CD8-positive, alpha-beta memory T cell (primary cell): ENCODE measurements at places on chromosomes 16 and 17. TPM values are rescaled to one million over a fixed set of nuclear protein-coding genes. Genes with fewer than 3 reads are reported as not detected.

The MYH1 gene
- total RNA-seq = not detected

The DOC2A gene
- 0.42 TPM for total RNA-seq

The PRCD gene
- total RNA-seq = 0.53 TPM

The PERCC1 gene
- total RNA-seq = 0.33 TPM

The KRT9 gene
- not detected for total RNA-seq

The SHCBP1 gene
- 35.6 TPM for total RNA-seq

The ZNF205 gene
- total RNA-seq = not detected

The CRHR1 gene
- not detected for total RNA-seq

The PHB1 gene
- 450 TPM for total RNA-seq

The STAC2 gene
- not detected for total RNA-seq

- H3K4me3 ChIP-seq = no peak overlapping the region
- peaks cover 6% of the 10 kb centered on the region for H3K27me3 ChIP-seq
- H3K27ac ChIP-seq = no peak overlapping the region
- no peaks in the 10 kb centered on the region for H3K36me3 ChIP-seq
- DNase-seq = no peak
Observed at GRCh38 chr16:21283521-21284289, 5.6 kb upstream of the CRYM start.

DNA sequence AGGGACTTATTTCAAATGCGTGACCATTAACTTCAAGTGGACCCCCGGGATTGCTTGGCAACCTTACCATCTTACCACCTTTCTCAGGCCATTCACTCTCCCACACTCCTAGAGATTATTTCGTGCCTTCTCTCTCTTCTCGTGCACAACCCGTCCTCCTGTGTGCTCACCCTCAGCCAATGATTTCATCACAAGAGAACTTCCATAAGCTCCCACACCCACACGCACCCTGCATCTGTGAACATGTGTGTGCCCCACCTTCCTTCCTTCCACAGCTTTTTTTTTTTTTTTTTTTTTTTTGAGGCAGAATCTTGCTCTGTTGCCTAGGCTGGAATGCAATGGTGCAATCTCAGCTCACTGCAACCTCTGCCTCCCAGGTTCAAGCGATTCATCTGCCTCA, 27.4 kb upstream of the CDH3 start:
- no peaks in the 10 kb centered on the region for H3K27me3 ChIP-seq
- no peaks in the 10 kb centered on the region for H3K36me3 ChIP-seq
- DNase-seq = no peak
- no peak overlapping the region for H3K27ac ChIP-seq
- no peaks in the 10 kb centered on the region for H3K4me1 ChIP-seq

DNA sequence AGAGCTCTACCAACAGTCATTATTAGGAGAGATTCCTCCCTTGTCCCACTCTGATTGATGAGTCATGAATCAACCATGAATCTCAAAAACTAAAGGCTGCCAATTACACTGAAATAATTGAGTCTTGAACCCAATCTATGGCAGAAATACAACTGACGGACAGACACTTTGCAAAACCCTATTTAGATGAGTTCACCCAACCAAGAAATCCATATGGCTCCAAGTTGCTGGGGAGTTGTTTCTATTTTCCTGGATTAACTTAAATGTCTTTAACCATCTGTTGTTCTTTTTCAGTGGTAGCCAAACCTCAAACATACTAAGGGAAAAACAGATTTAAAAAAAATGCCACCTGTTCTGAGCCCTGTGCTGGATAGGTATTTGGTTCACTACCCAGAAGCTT, 151.0 kb downstream of the SHISA9 start:
- H3K27ac ChIP-seq = no peak overlapping the region
- H3K27me3 ChIP-seq = no peaks in the 10 kb centered on the region
- no peak overlapping the region for H3K4me3 ChIP-seq
- no peak for DNase-seq

DNA sequence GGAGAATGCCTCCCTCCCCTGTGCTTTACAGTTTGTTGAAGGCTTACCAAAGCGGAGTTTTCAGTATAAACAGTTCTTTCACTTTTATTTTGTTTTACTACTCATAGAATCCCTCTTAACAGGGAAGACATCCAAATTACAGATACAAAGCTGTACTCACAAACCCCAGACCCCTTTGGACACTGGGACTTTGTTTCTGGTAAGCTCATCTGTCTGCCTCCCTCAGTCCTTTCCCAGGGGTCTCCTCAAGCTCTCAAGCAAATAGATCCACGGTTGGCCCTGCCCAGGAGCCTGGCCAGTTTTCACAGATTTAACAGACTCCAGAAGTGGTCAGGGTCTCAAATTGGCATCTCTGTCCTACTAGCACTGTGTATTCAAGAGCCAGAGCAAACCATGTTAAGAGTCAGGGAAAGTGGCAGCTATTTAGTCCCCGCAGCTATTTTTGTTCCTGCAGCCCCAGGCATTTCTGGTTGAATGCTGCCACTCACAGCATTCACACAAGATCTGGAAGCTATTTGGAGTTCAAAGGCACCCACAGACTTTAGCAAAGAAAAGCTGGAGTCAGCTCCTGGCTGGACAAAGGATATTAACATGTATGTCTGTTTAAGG, 54.2 kb downstream of the TMEM100 start:
- no peak for DNase-seq
- H3K4me3 ChIP-seq = no peak overlapping the region
- no peak overlapping the region for H3K27ac ChIP-seq
- H3K36me3 ChIP-seq = no peaks in the 10 kb centered on the region
- H3K4me1 ChIP-seq = no peaks in the 10 kb centered on the region

DNA sequence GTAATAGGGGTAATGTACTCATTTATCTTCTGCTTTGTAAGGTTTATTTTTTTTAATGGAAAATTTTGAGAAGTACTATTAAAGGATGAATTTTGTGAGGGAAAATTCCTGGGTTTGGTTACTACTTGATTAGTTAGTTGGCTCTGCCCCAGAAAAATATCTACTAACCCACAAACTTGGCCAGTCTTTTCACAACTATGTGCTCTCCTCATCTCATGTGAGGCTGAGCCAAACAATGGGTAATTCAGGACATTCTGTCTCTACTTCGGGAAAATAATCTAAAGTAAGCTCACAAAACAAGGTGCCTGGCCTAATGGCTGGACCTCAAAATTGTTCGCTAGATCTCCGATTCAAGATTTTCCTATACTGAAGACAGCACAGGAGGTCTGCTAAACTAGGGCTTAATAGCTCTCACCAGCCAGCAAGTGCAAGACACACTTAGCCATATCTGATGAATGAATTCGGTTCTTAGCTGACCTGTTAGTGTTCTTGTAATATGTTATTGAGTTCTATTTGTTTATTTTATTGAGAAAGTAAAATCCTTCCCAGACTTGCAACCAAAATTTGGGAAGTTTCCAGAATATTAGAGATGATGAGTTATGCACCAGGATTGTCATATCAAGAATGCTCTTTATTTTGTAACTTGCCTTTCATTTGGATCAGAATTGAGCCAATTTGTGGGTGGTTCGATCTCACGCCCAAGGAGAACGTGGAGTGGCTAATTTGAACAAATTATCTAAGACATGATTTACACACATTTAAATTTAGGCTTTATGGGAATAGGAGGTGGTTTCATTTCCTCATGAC, 5.7 kb downstream of the KCNJ16 start:
- DNase-seq = no peak
- H3K27ac ChIP-seq = no peak overlapping the region
- H3K36me3 ChIP-seq = no peaks in the 10 kb centered on the region

DNA sequence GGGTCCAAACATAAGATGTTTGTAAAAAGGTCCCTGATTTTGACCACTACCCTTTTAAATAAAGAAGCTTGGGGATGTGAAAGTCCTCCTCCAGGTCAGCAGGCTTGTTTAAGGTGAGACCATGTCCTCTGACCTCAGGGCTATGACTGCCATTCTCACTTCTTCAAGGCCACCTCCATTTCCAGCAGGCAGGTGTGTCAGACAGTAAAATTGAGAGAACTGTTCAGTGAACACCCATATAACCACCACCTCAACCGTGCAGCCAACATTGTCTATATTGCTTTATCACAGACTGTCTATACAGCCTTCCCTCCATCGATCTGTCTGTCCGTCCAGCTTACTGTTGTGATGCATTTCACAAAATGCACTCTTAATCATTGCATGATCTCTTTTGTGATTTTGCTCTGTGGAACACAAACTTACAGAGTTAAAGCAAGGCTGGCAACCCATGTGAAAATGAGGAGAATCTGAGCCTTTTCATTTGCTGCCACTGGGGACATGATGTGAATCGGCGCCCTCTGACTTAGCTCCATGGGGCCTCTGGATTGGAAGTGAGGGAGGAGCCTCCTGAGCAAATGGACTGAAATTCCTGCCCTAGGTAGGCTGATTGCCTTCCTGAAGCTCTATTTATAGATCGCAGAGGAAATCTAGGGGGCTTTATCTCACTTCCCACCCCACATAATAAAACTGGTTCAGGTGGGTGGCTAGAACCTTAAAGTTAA, 53.8 kb downstream of the ZNRF1 start:
- no peak for DNase-seq
- H3K36me3 ChIP-seq = no peaks in the 10 kb centered on the region
- no peak overlapping the region for H3K4me3 ChIP-seq
- H3K4me1 ChIP-seq = no peaks in the 10 kb centered on the region
- no peak overlapping the region for H3K27ac ChIP-seq

GRCh38 chr17:66944351-66945146, 20.0 kb upstream of the CACNG4 start:
- no peak overlapping the region for H3K27ac ChIP-seq
- no peaks in the 10 kb centered on the region for H3K4me1 ChIP-seq
- peaks cover 15% of the 10 kb centered on the region for H3K27me3 ChIP-seq
- H3K36me3 ChIP-seq = no peaks in the 10 kb centered on the region
- no peak overlapping the region for H3K4me3 ChIP-seq

- no peak overlapping the region for H3K27ac ChIP-seq
- H3K4me1 ChIP-seq = no peaks in the 10 kb centered on the region
- H3K4me3 ChIP-seq = no peak overlapping the region
- H3K36me3 ChIP-seq = no peaks in the 10 kb centered on the region
Observed at GRCh38 chr16:1181404-1182315, 28.8 kb downstream of the CACNA1H start.

DNA sequence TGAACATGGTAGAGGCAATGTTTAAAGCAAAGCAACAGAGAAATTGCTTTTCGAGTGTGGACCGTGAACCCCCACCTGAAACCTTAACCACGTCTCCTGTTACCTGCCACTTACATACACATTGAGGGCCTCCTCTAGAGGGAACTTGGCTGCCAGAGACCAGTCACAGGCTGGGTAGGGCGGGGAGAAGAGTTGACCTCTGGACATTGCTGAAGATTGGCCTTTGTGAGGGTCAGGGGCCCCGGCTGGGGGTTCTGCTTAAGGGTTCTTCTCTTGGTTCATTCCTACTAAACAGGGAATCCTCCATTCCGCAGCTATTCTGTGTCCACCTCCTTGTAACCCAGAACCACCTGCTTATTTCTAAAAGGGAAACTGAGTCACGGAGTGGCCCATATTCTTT, 53.8 kb downstream of the IRX6 start:
- H3K36me3 ChIP-seq = no peaks in the 10 kb centered on the region
- DNase-seq = no peak
- H3K4me1 ChIP-seq = no peaks in the 10 kb centered on the region

DNA sequence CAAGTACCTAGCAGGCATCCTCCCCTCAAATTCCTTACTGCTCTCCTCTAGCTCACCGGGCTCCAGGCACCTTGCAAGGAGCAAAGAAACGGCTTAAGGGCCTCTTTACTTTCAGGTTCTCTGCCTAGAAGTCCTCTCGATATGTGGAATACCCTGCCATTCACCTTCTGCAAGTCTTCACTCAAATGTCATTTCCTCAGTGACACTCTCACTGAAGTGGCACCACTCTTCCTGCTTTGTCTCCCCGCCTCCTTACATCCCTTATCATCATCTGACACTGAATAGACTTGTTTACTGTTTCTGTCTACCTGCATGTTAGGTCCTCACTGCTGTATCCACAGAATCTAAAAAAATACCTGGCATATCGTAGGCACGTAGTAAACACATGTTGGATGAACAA, 947 bp downstream of the SLC7A6OS start:
- DNase-seq = no peak
- H3K27ac ChIP-seq = peak overlapping the region; percentile 83
- H3K4me1 ChIP-seq = peaks cover 43% of the 10 kb centered on the region
- H3K36me3 ChIP-seq = peaks cover 20% of the 10 kb centered on the region
- peak overlapping the region; percentile 95 for H3K4me3 ChIP-seq

- no peaks in the 10 kb centered on the region for H3K27me3 ChIP-seq
- no peak for DNase-seq
- no peaks in the 10 kb centered on the region for H3K36me3 ChIP-seq
- H3K4me3 ChIP-seq = no peak overlapping the region
- no peak overlapping the region for H3K27ac ChIP-seq
Observed at GRCh38 chr16:12499032-12499745, 304.5 kb downstream of the CPPED1 start.

- no peaks in the 10 kb centered on the region for H3K36me3 ChIP-seq
- no peaks in the 10 kb centered on the region for H3K4me1 ChIP-seq
- no peak for DNase-seq
- H3K4me3 ChIP-seq = no peak overlapping the region
- no peak overlapping the region for H3K27ac ChIP-seq
Observed at GRCh38 chr17:41777157-41777573, 9.3 kb downstream of the JUP start.

- DNase-seq = no peak
- no peak overlapping the region for H3K27ac ChIP-seq
- H3K4me1 ChIP-seq = no peaks in the 10 kb centered on the region
- no peaks in the 10 kb centered on the region for H3K36me3 ChIP-seq
- H3K4me3 ChIP-seq = no peak overlapping the region
- no peaks in the 10 kb centered on the region for H3K27me3 ChIP-seq
Observed at GRCh38 chr17:4394208-4395110, 28.0 kb upstream of the UBE2G1 start.

- no peaks in the 10 kb centered on the region for H3K36me3 ChIP-seq
- no peaks in the 10 kb centered on the region for H3K27me3 ChIP-seq
- peaks cover 10% of the 10 kb centered on the region for H3K4me1 ChIP-seq
Observed at GRCh38 chr17:74873874-74874614, 1.2 kb upstream of the FDXR start.

GRCh38 chr17:69906306-69906705, 168.7 kb upstream of the KCNJ16 start:
- no peaks in the 10 kb centered on the region for H3K4me1 ChIP-seq
- H3K36me3 ChIP-seq = no peaks in the 10 kb centered on the region
- H3K4me3 ChIP-seq = no peak overlapping the region
- no peaks in the 10 kb centered on the region for H3K27me3 ChIP-seq

DNA sequence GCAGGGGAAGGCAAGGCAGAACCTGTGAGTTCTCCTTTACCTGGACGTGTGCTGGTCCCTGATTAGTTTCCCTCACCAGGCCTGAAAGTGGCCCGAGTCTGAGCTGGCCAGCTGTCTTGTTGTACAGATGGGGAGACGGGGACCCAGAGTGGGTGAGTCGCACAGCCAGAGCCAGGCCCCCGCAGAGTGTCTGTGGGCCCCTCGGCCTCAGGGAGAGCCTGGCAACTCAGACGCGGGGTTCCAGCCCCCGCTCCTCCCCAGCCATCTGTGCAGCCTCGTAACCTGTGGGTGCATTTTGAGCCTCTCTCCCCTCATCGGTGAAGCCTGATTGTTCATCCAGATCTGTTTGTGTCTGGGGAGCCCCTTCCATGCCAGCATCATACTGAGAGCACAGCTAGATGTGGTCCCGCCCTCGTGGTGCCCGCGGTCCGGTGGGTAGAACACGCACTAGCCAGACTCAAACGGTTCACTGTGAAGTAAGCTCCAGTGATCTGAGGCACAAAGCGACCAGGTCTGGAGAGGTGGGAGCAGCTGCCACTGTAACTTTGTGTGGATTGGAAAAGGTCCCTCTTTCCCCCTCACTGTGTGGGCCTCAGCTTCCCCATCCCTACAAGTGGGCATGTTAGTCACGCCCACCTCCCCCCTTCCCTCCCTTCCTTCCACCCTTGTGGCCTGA, 6.0 kb upstream of the NDRG4 start:
- no peak overlapping the region for H3K27ac ChIP-seq
- no peaks in the 10 kb centered on the region for H3K36me3 ChIP-seq
- H3K27me3 ChIP-seq = no peaks in the 10 kb centered on the region
- no peaks in the 10 kb centered on the region for H3K4me1 ChIP-seq
